ENCODE measurements at places on chromosomes 16 and 17.
A peak's percentile ranks its signal among the peaks of the same experiment; 100 is the strongest.

GRCh38 chr17:78979780-78980623 lies at the start of gene LGALS3BP:
Gene LGALS3BP (minus strand): TSS chr17:78979923. CDS start chr17:78977191, 2,732 bp downstream.
- DNase-seq = peak; percentile 24

DNA sequence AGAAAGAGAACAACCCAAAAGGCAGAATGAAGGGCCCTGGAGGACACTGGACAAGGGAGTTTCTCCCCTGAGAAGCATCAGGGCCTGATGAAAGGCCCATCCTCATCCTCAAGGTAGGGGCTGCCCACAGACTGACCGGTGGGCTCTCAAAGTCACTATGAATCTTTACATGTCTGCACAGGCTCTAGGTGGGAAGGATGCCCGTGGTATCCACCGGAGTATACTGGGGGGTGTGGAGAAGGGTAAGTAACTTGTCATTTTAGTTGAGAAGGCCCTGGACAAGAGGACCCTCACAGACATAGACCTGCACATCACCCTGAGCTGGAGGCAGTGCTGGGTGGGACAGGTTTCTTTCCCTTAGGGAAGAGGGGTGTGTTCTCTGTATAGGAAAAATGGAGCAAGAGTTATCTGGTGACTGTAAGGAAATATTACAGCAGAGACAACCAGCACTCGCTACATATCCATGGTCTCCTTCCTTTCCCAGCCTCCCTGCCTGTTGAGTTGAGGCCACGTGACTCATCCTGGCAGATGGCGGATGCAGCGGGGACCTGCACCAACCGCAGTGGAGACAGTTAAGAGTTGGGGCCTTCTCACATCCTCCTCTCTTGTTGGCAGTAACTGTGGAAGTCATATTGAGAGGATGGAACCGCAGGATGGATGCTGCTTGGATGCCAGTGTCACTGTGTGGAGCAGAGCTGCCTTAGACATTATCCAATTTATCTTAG lies 45.6 kb upstream of the KCNJ12 start:
- DNase-seq = no peak

- no peak for DNase-seq
Measured at GRCh38 chr17:29594519-29595090, 1.7 kb downstream of the ANKRD13B start.

GRCh38 chr17:71402661-71403141 lies 718.1 kb upstream of the SOX9 start:
- no peak for DNase-seq

- no peak for DNase-seq
Measured at GRCh38 chr16:78455861-78456260, 356.4 kb downstream of the WWOX start.

DNA sequence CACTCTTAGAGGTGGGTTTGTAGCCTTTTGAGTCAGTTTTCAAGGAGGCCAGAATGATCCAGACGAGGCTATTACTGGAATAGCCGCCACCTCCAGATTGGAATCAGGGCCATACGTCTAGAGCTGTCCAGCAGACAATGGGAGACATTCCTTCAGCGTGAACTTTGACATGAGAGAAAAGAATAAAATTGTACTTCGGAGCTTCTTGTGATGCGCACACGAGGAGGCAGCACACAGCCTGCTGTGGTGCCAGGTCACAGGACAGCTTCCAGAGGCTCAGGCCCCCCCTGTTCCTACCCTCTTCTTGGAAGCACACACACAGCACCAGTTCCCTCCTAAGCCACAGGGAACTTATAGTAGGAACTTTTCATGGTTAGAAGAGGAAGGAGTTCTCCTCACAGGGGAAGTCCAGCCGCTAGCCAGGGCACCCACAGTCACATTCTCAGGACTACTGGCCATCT lies 81.0 kb downstream of the VPS53 start:
- DNase-seq = no peak

GRCh38 chr16:88333848-88334777 lies 48.6 kb upstream of the ZNF469 start:
- no peak for DNase-seq

DNA sequence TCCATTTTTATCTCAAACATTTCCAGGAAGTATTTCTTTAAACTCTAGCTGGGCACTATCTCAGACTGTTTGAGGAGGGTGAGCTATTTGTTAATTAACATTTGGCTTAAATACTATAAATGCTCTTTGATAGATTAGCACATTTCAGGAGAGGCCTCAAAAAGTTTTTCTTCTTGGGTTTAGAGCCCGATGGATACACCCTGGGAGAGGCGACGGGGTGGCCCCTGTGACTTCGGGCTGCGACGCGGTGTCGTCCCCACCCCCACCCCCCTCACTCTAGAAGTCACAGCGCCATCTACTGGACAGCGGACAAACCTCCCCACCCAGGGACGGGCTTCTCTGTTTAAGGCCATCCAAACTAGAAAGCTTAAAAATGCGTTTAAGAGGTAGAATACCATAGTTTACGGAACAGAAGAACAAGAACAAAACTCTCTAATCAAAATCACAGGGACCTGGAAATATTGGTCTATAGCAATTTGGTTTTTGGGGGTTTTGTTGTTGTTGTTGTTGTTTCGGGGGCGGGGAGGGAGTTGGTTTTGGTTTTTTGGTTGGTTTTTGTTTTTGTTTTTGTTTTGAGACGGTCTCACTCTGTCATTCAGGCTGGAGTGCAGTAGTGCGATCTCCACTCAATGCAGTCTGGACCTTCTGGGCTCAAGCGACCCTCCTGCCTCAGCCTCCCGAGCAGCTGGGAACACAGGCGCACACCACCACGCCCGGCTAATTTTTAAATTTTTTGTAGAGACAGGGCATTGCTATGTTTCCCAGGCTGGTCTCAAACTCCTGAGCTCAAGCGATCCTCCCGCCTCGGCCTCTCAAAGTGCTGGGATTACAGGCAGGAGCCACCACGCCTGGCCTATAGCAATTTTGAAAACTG lies 254.4 kb downstream of the C16orf95 start:
- peak; percentile 29 for DNase-seq

GRCh38 chr17:52150935-52151334 lies 7.6 kb downstream of the CA10 start:
- DNase-seq = no peak

GRCh38 chr16:86664522-86665318 lies 86.4 kb downstream of the FOXL1 start:
- DNase-seq = peak; percentile 44

DNA sequence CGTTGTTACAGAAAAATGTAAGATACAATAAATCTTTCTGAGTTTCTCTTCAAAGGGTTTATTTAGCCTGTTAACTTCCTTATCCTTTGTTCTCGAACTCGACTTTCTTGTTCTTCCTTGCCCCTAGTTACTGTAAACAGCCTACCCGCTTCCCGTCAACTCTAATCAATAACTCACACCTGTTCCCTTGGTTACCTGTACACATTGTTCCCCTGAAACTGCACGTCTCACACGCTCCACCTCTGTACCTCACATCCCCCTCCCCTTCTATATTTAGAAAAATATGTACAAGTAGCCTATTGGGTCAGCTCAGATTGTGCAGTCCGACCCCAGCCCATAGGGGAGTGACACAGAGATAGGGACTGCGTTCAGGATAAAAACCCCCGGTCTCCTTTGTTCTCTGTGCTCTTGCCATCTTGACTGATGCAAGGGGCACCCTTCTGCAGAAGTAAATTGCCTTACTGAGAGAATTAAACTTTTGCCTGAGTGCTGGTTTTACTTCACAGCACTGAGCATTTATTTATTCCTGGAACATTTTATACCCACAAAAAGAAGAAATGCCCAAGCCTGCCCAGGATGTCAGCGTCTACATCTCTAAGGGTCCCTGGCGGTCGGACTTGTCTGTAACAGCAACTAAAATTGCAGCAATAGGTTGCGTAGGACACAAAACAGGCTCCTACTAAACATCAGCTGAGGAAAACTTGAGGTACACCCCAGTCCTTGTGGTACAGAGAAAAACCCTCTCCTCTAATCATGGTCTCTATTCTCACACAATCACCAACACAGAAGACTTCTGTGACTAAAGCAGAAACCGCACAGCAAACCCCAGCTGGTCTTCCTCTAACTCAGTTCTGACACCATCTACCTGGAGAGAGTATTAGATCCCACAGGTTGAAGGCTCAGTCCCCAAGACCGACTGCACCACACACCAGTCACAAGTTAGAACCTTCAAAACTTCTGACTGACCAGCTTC lies 11.3 kb downstream of the WDR45B start:
- no peak for DNase-seq

DNA sequence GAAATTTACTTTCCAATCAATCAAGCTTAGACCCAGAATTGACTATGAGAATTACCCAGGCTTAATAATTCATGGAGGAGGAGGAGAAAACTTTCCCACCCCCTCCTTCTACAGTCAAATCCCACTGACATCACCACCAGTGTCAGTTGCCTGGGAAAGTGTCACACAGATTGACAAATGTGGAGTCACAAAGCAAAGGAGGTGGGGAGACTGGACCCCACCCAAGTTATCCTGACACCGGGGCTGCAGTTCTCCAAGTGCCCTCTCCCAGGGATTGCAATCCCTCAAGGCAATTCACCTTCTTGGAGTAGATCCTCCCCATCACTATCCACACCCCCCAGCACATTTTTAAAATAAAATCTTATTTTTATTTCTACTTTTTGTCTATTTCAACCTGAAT lies 100.2 kb upstream of the CDH11 start:
- no peak for DNase-seq

GRCh38 chr17:66480802-66481201 lies 178.4 kb downstream of the PRKCA start:
- DNase-seq = no peak

GRCh38 chr17:60888812-60889709 lies 211.4 kb downstream of the BCAS3 start:
- DNase-seq = no peak

GRCh38 chr16:57758331-57759117 lies 23.0 kb downstream of the KATNB1 start:
- DNase-seq = no peak

DNA sequence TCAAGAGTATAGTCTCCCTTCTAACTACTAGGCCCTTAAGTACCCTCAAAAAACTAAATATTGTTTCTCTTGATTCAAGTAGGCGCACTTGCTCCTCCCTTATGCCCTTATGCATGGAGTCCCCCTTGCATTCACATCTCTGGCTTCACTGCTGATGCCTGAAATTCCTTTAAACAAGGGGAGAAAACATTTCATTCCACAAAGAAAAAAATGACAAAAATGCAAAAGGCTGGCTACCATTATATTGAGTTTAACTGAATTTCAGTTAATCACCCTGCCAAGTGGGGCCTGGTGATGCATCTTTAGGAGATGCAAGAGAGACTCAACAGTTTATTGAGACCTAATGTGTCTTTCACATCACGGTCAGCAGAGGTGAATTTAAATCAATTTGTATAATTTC lies 35.6 kb downstream of the CRLF3 start:
- no peak for DNase-seq

DNA sequence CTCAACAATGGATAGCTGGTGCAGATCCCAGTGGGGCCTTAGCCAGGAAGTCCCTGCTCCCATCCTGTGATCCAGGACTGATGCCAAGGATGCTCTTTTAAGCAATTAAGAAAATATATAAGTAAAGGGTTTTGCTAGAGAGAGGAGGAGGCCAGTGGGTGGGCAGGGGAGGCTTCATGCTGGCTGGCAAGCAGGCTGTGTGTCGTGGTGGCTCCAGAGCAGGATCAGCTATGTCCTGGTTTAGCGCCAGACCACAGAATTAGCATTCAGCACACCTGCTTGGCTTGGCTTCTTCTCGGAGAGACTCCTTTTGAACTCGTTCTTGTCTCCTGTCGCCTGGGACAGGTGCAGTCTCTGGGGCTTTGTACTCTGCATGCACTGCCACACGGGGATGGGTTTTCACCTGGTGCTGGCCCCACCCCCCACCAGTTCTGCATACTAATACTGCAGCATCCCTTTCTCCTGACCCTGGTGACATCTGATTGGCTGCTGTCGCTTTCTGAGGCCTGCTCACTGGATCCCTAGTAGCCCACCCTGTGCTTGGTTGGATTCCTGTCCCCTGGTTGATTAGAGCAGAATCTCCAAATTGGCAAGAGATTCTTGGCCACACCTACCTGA lies 66.1 kb downstream of the PLD6 start:
- no peak for DNase-seq

DNA sequence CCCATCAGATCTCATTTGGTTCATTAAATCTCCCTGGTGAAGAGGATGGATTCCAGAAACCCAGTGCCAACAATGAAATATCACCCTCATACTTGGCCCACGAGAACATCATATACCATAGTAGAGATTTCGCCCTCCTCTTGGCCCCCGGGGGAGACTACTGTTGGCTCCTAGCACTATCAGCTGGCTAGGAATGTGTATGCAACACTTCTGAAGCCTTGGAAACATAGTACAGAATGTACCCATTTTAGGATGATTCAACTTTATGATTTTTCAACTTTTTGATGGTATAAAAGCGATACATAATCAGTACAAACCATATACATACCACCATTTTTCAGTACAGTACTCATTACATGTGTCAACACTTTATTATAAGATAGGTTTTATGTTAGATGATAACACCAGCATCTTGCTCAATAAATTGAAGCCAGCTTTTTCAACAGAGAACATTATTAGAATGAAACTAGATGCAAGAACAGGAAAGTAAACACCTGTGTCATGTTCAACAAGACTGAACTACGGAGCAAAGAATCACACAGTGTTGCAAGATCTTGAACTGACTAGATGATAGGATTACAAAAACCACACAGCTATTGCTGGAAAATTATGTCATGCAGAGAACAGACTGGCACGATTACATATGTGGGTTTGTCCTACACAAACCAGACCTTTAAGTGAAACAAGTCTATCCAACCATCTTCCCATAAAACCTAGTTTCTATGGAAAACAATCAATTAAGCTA lies 17.2 kb downstream of the RSL1D1 start:
- no peak for DNase-seq

DNA sequence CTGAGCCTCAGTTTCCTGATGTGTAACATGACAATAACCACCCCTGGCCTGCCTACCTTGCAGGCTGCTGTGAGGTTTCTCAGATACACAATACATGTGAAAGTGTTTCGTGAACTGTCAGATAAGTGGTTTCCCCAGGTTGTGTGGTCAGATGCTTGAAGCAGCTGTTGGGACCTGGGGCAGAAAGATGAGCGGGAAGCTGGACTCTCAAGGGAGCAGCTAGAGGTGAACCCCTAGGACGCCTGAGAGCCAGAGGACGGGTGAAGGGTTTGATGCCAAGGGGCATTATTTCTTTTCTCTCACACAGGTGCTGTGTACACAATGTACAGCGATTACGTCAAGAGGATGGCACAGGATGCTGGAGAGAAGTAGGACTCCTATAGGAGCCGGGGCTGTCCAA lies 2.3 kb downstream of the HIGD1B start:
- no peak for DNase-seq

Measured in activated T-helper 2 cell treated with anti-CD3 and anti-CD28 coated beads, Interferon-gamma antibody, Interleukin-2, Interleukin-4, amounts not matched to agents 10 μg/mL and 5 μg/mL and 100 μg/mL, durations not matched to agents 14 hours and 24 hours and 36 hours (primary cell).